ENCODE measurements at places on chromosomes 3 and 15.

- no peak for DNase-seq
These were observed 46.5 kb downstream of the TP63 start for GRCh38 chr3:189677667-189678066.

DNA sequence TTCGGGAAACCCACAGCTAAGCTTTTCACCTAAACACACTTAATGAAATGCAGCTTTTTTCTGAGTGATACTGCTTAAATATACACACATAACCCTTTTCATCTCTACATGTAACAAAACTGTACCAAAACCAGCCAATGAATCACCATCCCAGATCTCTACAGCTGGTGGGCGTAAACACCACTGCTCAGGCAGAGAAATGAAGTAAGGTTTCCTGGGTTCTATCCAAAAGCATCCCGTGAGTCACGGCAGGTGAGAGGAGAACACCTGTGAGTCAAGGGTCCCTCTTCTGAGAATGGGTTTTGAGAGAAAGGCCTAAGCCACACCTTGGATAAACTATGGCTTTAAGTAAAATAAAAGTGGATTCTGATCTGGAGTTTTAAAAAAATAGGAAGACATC lies 2.6 kb downstream of the CLDN1 start:
- no peak for DNase-seq

- no peak for DNase-seq
These were observed 47.7 kb upstream of the SMAD6 start for GRCh38 chr15:66654361-66654738.

GRCh38 chr15:56192659-56193442 lies 50.8 kb downstream of the RFX7 start:
- DNase-seq: no peak

GRCh38 chr3:62142331-62143085 lies 230.8 kb downstream of the FEZF2 start:
- DNase-seq: no peak

DNA sequence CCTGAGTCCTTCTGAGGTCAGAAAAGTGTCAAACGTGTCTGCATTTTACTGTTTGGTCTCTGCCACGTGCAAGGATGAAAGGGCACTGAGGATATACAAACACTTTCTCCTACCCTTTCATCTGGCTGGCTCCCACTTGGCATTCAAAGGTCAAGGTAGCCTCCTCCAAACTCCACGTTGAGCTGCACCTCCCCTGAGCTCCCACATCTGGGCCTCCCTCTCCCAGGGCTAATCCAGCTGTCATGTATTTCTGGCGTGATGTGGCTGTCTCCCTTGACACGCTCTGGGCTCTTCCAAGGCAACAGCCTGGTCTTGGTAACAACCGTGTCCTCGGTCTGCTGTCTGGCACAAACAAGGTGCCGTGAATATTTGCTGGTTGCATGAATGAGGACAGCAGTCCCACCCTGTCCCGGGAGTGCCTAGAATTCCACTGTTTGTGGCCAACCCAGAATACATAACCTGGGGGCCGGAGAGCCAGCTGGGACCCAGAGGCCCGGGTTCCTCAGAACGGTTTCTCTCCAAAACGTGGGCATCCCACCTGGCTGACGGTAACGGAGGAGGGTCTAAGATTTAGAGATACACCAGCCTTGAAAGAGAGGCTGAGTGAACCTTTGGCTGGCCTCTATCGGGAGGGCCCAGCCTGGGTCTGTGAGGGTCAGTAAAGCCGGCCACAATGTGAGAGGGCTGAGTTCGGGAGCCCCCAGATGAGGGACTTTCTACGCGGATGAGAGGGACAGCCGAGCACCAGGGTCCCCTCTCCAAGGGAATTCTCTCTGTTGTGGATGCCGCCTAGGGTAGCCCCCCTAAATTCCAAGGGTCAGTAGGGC lies 767 bp downstream of the GLT8D1 start:
- no peak for DNase-seq

- no peak for DNase-seq
These were observed 60.8 kb downstream of the GPR156 start for GRCh38 chr3:120224237-120224636.

GRCh38 chr3:154464440-154465190 lies 34.6 kb upstream of the GPR149 start:
- no peak for DNase-seq

DNA sequence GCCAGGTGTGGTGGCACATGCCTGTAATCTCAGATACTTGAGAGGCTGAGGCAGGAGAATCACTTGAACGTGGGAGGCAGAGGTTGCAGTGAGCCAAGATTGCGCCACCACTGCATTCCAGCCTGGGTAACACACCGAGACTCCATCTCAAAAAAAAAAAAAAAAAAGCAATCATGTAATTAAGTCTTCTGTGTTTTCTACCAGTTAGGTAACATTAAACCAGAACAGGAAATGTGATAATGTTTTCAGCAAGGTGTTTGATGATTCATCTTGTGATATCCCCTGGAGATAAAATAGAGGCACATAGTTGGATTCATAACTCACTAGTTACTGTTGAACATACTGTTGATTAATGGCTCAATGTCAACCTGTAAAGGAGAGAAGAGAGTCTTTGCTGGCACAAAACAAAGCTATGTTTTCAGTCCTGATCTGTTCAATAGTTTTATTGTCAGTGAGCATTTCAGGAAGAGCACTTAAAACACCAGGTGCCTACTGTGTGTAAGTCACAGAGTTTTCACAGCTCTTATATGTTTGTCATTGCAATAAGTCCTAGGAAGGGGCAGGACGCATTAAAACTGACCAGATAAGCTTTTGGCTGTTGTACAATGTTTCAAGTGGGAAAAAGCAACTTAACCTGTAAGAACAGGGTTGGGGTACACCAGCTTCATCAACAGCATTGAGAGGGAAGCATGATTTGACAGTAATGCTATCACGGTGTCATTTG lies 19.5 kb downstream of the DNAJB11 start:
- no peak for DNase-seq

GRCh38 chr3:94440767-94441493 lies 378.1 kb downstream of the NSUN3 start:
- DNase-seq: no peak

DNA sequence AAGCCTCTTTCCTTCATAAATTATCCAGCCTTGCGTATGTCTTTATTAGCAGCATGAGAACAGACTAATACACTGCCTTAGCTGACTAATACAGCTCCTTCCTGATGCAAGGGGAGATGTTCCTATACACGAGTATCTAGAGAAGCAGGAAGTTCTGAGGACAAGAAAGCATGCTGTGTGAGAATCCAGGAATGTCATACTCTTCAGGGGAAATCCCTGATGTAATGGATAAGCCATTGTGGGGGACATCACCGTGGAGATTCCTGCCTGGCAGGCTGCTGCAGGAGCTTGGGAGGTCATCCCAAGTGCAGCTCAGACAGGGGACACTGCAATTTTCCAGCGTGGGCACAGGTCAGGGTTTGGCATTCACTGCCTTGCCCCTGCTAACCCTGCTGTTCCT lies 476.9 kb downstream of the NR2F2 start:
- DNase-seq: no peak

DNA sequence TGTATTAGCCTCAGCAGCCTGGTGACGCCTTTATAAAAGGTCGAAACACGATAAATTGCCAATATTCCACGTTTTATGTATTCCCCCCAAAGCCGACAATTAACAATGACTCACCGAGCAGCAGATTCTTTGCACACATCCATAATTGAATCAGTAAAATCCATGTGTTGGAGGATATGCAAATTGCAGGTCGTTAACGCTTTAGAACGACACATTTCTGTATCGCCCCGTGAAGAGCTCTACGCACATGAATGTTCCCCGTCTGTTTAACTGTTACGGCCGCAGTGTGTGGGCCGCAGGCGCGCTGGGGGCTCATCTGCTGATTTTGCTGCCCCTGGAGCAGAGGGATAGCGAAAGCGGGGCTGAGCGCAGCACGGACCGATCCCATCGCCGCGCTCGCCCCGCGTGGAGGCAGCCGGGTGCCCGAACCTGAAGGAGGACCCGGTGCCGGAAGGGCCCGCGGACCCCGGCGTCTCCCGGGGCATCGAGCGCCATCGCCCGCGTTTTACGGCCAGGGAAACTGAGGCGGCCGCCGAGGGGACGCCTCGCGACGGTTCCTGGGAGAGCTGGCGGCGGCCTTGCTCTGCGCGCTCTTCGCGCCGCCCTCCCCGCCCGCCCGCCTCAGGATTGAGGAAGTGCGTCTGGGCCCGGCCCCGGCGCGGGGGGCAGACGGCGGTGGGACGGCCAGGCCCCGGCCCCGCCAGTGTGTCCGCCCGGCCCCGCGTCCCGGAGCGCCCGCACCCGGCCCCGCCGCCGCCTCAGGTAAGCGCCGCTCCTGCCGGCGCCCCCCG lies at the start of gene LRRK1:
Gene LRRK1, plus strand, starts transcription at position 668 of the 791 bp plus-strand sequence. CDS start 5,276 bp downstream, outside the sequence.
- DNase-seq: no peak

DNA sequence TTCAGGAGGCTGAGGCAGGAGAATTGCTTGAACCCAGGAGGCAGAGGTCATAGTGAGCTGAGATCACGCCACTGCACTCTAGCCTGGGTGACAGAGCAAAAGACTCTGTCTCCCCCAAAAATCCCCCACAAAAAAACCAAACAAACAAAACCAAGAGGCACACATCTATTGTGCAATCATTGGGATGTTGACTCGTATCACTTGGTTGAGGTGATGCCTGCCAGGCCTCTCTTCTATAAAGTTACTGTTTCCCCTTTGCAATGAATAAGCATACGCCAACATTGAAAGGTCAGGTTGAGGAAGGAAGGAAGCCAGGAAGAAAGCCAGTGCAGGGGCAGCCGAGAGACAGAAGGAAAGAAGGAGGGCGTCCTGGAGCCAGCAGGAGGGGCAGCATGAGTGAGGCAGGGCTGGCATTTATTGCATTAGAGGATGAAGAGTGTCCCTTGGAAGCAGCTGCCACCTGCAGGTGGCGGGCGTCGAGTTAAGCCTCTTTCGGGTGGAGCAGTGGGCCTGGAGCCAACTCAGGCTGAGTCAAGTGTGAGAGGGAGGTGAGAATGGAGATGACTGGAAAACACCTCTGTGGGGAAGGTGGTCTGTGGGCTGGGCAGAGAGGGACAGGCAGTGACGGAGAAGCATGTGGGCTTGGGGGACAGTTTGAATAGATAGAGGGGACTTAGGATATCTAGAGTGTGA lies 8.3 kb upstream of the CSPG4 start:
- DNase-seq: no peak

DNA sequence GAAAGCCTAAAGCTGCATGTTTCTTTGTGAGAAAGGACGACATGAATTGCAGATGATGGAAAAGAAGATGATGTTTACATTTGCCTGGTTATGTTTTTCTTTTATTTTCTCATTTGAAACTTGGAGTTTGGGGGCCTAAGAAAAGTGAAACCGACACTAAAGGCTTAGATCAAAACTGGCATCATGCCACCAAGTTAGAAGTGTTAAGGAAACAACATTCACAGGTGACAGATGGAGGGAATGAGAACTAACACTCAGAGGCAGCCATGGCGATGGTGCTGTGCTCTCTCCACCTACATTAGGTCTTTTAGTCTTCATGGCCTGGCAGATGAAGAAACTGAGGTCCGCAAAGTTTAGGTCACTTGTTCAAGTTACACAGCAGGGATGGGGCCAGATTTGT lies 923.6 kb downstream of the TUSC7 start:
- no peak for DNase-seq

DNA sequence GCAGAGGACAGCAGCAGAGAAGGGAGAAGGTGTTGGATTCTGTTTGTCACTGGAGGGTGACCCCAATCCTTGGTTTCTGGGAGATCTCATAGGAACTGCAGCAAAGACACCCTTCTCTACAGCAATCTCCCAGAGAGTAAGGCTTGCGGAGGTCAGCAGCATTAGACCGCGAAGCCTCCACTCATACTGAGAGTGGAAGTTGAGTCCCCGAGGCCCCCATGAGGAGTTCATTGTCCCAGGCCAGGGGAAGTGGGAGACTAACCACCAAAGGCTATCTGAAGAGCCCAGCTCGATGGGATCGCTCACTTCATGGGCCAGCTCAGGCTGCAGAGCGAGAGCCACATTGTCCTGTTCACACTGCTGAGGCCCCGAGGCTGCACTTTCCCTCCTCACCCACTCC lies 44.6 kb downstream of the GLDN start:
- no peak for DNase-seq

DNA sequence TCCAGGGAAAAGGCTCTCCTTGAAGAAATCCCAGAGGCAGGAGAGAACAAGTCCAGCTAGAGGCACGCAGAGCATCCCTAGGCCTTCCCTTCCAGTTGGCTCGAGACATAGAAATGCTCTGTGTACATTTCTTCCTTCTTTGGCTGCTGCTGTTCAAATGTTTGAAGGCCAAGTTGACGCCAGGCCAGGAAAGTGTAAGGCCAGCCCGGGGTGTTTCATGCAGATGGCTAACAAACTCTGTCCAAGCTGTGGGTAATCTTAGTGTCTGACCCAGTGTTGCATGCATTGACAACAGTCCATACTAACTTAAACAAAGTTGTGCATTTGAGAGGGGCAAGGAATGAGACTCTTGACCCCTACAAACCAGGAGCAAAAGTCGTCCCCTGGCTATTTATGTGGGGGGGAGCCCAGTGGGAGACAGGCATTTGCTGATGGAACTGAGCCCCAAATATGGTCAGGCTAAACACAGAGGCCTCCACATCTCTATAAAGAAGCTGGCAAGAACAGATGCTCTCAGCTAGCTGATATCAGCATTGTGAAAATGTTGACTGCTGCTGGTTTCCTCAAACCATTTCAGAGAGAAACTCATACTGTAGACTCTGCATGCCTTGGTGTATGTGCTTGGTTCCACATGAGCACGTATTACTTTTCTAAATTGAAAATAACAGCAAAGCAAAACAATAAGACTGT lies 139.5 kb downstream of the ADAMTS9 start:
- no peak for DNase-seq

DNA sequence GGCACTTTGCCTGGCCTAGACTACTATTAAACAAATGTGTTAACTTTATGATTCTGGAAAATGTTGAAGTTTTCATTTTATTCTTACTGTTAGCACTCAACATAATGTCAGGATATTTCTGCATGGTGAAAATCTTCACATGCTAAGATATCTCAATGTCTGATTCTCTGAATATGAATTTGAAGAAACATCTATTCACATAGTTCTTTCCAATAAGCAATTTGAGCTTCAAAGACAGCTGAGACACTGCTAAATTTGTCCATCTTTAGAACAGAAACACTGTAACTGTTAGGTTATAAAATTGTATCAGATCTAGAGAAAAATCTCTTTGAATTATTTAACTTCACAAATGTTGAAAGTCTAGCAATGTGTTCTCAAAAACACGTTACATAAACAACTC lies 970.2 kb downstream of the PLOD2 start:
- no peak for DNase-seq

DNA sequence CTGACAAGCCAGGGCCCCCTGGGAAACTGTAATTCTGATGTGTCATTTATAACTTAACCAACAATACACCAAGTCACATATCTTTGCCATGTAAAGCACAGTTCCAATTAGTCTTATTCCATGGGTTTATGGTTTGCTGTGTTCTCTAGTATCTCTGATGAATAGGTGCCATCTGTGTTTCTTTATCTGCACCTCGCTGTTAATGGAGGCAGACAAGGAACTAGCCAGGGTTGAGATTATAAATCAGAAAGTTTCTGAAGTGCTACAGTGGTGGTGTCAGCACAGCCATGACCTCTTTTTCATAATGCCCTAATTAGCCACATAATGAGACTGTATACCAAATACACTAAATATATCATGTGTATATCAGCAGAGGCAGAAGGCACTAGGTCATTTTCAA lies 866.4 kb downstream of the PLOD2 start:
- DNase-seq: no peak

- DNase-seq: no peak
These were observed 426.4 kb upstream of the RGMA start for GRCh38 chr15:93515256-93516051.

Measured in T-helper 1 cell (primary cell).